Activated naive CD8-positive, alpha-beta T cell treated with anti-CD3 and anti-CD28 coated beads for 36 hours (primary cell): ENCODE measurements at places on chromosomes 5 and 9. TPM values are rescaled to one million over a fixed set of nuclear protein-coding genes. Genes with fewer than 3 reads are reported as not detected.

- no peak for DNase-seq
Observed at GRCh38 chr9:107639426-107639825, 149.9 kb upstream of the KLF4 start.

GRCh38 chr5:68548959-68549676 is 333.6 kb downstream of the PIK3R1 start:
- DNase-seq: no peak

- DNase-seq: no peak
Observed at GRCh38 chr5:75138689-75139088, 86.3 kb upstream of the GCNT4 start.

GRCh38 chr5:2298781-2299180 is 416.1 kb upstream of the IRX4 start:
- DNase-seq: no peak

- no peak for DNase-seq
Observed at GRCh38 chr5:71932131-71932654, 175.1 kb upstream of the MAP1B start.

DNA sequence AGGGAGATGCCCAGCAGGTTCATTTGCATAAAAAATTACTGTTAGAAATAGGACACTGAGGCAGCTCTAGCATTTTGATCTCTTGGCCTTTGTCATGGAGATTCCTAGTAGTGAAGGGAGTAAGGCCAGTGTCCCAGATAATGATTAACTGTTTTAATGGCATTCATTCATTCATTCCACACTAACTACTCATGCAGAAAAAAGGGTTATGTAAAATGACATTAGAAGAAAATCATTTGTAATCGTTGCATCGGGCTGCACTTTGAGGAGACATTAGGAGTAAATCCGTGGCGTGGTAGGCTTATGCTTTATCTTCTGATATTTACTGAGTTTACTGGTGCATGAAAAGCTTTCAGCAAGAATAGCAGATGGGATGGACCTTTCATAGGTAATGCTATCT is 82.6 kb upstream of the GRHPR start:
- no peak for DNase-seq

GRCh38 chr9:110650261-110650660 is 18.3 kb upstream of the MUSK start:
- DNase-seq: no peak

GRCh38 chr9:31745468-31745867 is 639.0 kb upstream of the ACO1 start:
- DNase-seq: no peak

DNA sequence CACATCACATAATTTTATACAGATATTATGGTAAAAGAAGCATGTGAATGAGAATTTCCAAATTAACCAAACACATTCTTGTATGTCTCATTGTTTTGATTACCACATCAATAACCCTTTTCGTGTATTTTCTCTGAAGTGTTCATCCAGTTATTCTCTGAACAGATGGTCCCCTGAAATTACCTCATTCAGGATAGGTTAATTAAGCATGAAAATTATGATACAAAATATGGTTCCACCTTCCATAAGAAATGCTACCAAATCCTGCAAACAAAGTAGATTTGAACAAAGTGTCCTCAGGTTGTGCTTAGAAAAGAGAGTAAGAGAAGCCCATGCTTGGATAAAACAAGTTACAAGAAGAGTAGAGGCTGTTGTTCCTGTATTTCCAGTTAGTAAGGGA is 83.1 kb upstream of the LMNB1 start:
- DNase-seq: no peak

GRCh38 chr9:136823136-136824046 is 15.6 kb downstream of the RABL6 start:
- no peak for DNase-seq

- DNase-seq: no peak
Observed at GRCh38 chr5:150627731-150628545, 12.5 kb upstream of the SYNPO start.

DNA sequence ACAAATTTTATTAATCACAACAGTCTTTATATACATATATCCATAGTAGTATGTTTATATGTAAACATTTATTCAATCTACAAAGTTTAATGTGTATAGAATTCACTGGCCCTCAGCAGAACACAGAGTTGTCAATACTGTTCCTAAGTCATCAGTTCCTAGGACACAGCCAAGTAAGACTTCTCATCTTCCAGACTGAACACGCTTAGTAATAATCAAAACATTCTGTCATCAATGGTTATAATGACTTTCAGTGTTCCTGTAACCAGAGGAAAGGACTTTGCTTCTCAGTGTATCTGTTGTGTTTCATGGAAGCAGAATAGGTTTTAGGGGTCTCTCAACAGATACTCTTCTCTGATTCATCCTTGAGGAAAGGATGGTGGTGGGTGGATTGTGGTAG is 82.2 kb downstream of the SMIM23 start:
- DNase-seq: no peak

DNA sequence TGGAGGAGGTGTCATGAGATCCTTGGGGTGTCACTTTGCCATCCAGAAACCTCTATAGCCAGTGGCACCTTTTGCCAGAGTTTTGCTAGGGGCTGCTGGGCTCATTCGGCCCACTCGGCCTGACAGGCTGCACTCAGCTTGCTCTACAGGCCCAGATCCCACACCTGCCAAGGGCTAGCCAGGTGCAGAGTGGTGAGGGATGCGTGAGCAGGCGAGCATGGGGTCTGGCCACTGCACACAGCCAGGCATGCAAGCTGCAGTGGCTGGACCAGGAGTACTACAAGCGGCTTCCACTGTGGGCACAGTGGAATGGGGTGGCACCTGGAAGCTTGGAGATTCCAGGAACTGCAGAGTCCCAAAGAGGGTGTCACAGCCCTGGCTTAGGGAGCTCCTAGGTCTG is 372.7 kb downstream of the CHSY3 start:
- DNase-seq: no peak

DNA sequence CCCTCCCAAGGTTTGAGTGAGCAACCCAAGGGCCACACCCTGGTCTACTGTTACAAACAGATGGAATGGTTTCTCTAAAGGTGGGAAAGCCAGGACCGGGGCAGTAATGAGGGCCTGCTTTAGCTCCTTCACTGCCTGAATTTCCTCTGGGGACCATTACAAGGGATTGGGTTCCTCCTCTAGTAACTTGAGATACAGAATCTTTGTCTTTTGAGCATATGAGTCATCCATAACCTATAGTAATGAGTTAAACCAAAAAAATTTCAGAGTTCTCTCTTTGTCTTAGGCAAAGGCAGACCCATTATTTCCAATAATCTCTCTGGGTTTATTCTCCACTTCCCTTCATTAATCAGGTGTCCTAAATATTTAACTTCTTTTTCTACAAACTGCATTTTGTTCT is 618.8 kb downstream of the HINT1 start:
- DNase-seq: no peak

GRCh38 chr9:95609426-95609825 is 92.7 kb upstream of the PTCH1 start:
- DNase-seq: no peak

DNA sequence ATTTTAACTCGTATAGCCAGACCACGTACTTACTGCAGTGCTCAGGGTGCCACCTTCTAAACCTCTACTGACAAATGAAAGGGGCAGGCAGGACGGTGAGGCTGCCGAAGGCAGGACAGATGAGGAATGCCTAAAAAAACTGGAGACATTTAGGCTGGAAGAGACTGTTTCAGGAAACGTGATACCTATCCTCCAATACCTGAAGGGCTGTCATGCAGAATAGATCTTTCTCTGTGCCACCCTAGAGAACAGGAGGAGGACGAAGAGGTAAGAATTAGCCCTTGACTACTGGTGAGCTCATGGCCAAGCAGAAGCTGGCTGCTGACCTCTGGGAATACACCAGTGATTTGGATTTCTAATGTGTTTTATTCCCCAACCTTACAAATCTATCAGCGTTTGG is 139.4 kb downstream of the EFNA5 start:
- no peak for DNase-seq

GRCh38 chr9:88995200-88995577 is 3.9 kb downstream of the S1PR3 start:
- DNase-seq: no peak

DNA sequence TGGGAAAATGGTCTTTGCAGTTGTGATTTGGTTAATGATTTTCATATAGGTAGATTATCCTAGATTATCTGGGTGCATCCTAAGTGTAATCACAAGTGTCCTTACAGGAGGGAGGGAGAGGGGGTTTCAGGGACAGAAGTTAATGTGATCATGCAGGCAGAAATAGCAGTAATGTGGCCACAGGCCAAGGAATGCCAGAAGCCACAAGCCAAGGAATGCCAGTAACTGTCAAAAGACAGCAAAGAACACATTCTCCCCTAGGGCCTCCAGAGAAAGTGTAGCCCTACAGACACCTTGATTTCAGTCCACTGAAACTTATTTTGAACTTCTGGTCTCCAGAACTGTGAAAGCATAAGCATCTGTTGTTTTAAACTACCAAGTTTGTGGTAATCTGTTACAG is 2074.5 kb downstream of the MAT2B start:
- no peak for DNase-seq

DNA sequence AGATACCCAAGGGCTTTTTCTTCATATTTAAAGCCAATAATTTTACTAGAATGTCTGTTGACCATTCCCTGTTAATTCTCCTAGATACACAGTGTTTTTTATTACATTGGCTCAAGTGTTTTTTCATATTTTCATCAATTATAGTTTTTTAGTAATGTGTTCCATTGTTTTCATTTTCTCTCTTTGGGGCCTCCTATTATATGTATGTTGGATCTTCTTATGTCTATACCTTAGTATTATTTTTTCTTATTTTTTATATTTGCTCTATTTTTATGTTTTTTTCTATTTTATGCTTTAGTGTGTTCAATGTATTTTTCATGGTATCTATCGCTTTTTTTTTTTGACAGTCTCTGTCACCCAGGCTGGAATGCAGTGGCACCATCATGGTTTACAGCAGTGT is 7.5 kb downstream of the KIAA1958 start:
- no peak for DNase-seq

DNA sequence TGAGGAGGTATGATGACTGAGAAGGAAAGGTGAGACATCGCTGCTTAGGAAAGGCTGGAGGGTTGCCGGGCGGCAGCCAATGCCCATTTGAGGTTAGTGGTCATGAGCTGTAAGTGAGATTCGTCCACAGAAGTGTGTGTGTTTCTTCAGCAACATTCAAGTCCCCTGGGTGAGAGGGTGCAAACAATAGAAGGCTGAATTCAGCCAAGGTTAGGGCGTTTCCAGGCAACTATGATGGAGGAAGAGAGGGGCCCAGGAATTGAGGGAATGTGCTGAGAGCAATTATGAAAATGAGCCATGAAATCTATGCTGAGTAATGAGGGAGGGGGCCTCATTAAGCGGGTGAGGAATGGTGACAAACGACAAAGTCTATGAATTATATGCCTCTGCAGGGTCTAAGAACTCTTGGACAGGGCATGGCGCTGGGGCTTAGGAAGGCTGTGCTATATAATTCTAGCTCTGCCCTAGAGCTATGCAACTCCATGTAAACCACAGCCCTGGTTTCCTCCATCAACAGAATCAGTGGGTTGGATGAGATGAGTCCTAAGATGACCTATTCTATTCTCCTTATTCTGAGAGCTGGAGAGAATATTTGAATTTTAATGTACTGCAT is 96.0 kb downstream of the SLIT3 start:
- DNase-seq: no peak

DNA sequence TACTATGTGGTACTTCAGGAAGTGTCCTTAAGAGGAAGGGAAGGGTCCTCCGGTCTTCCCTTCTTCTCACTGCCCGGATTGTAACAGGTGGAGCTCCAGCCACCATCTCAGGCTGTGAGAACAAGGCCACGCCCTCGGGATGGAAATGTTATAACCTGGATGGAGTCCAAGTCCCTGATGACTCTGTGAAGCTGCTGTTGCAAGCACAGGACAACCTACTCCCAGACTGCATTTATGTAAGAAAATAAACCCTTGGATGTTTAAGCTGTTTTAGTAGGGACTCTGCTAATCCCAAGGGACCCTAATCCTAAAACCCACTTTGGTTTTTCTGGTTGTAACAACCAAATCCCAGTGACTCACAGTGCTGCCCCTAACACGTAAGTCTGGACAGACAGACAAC is 221.6 kb downstream of the ACTL7B start:
- DNase-seq: no peak

GRCh38 chr5:15010936-15011335 is 139.4 kb upstream of the ANKH start:
- no peak for DNase-seq

- no peak for DNase-seq
Observed at GRCh38 chr9:121486043-121486442, 13.6 kb downstream of the GGTA1 start.

GRCh38 chr9:99822109-99822805 is 572 bp downstream of the NR4A3 start:
- DNase-seq: peak; percentile 67

- no peak for DNase-seq
Observed at GRCh38 chr5:175554296-175554695, 75.9 kb downstream of the SFXN1 start.

DNA sequence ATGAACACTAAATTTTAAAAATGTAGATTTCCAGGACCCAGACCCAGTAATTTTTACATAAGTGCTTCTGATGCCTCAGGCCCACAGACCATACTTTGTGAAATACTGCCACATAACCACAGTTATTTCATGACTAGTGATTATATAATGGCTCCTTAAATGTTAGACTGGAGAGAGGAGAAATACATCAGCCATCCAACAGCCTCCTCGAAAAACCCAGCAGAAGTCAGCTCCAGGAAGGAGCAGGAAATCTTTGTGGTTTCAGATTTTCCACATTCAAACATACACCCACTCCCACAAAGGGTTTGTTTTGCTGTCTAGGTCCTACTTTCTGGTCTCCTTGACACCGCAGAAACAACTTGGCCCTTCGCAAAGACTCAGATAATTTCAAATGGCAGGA is 455.2 kb downstream of the DTWD2 start:
- DNase-seq: no peak

GRCh38 chr5:110784901-110785300 is 46.1 kb downstream of the SLC25A46 start:
- DNase-seq: no peak

Gene TRPM3
- total RNA-seq: not detected

Gene PLEKHG4B
- total RNA-seq: not detected

Gene PCDHA1
- not detected for total RNA-seq

Gene LIX1
- total RNA-seq: not detected

Gene SLC6A18
- not detected for total RNA-seq

Gene FLT4
- total RNA-seq: 5.2 TPM

Gene SCGB3A2
- total RNA-seq: not detected

Gene GARIN3
- total RNA-seq: 0.46 TPM

Gene KIF12
- not detected for total RNA-seq

Gene FOXI1
- not detected for total RNA-seq

Gene RUSC2
- 2.4 TPM for total RNA-seq

Gene SMIM15
- 92.1 TPM for total RNA-seq

Gene DENND1A
- 21.3 TPM for total RNA-seq
